ENCODE measurements at places on chromosomes 7 and 10. TPM values are rescaled to one million over a fixed set of nuclear protein-coding genes. Genes with fewer than 3 reads are reported as not detected.

DNA sequence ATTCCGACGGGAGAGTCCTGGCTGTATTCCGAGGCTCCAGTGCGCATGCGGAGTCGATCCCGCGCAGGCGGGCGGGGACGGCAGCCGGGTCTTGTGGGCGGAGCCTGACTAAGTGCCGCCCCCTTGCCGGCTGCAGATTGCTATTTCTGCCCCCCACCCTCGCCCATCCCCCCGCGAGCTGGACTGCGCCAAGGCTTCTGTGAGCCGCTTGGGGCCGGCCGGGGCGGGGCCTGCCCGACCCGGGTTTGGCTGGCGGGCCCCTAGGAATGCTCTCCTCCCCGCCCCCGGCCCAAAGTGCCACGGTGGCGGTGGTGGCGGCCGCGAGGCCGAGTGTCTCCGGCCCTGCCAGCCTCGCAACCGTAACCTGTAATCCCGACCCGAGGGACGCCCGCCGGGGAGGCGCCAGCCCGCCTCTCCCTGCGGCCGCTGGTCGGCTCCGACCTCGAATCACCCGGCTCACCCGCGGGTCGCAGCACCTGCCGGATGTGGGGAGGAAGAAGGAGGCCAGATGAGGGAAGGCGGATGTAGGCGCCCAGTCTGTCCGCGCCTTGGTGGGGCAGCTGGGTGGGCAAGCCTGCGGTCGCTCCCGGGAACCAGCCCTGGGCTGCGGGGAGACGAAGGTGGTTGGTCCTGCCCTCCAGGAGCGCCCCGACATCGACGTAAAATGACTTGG lies 702 bp upstream of the KAZALD1 start:
- peak; percentile 97 for DNase-seq

GRCh38 chr10:113003052-113003451 lies 53.0 kb downstream of the TCF7L2 start:
- DNase-seq, result no peak

GRCh38 chr10:15353471-15354017 lies 17.5 kb downstream of the FAM171A1 start:
- no peak for DNase-seq

Gene CACNB2
- total RNA-seq, result 45.7 TPM

GRCh38 chr7:37198041-37198905 lies 250.4 kb downstream of the ELMO1 start:
- DNase-seq, result no peak

DNA sequence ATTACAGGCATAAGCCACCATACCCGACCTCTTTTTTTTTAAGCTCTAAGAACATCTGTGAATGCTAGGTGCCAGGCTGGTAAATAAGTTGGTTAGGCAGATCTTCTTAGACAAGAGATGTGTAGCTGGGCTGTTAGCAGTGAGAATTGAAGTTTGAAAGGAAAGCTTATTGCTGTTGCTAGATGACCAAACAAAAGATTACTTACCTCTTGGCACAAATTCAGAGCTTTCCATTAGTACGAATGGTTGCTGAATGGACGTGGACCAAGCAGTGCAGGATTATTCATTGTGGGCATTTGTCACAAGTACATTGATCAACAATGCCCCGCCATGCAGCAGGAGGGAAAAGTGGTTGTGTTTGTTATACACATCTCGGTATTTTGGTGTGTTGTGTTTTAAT lies 131.2 kb downstream of the GFRA1 start:
- DNase-seq, result no peak

GRCh38 chr7:2805213-2805944 lies 38.7 kb downstream of the GNA12 start:
- peak; percentile 64 for DNase-seq

DNA sequence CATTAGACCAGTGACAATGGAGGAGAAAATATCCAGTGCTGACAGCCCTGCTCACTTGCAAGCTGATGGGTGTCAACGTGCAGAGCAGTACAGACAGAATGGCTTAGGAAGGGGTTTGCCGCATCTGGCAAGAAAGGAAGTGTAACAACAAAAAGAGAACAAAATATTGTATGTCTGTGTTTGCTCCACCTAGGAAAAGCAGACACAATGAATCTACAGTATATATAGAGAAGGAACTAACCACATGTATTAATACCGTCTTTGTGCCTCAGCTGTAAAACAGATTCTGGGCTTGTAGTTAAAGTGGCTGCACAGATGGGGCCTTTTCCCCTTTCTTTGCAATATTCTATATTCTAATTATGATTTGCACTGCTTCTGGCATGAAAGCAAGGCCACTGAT lies 281.1 kb upstream of the MEOX2 start:
- DNase-seq, result no peak

DNA sequence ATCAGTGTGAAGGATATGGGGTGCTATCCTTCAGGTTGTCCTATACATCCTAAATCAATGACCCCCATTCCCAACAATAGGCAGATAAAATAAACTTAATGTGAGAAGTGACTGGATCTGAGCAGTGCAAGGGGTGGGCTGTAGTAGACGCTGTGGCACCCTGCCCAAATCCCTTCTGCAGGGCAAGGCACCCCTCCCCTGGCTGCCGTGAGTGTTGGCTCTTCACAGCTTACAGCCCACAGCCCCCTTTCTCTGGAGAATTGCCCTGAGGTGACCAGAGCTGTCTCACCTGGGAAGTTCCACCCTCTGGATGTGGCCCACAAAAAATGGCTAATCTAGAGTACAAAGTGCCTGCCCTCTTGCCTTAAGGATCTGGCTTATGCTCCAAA lies 25.8 kb upstream of the PPIF start:
- peak; percentile 16 for DNase-seq

DNA sequence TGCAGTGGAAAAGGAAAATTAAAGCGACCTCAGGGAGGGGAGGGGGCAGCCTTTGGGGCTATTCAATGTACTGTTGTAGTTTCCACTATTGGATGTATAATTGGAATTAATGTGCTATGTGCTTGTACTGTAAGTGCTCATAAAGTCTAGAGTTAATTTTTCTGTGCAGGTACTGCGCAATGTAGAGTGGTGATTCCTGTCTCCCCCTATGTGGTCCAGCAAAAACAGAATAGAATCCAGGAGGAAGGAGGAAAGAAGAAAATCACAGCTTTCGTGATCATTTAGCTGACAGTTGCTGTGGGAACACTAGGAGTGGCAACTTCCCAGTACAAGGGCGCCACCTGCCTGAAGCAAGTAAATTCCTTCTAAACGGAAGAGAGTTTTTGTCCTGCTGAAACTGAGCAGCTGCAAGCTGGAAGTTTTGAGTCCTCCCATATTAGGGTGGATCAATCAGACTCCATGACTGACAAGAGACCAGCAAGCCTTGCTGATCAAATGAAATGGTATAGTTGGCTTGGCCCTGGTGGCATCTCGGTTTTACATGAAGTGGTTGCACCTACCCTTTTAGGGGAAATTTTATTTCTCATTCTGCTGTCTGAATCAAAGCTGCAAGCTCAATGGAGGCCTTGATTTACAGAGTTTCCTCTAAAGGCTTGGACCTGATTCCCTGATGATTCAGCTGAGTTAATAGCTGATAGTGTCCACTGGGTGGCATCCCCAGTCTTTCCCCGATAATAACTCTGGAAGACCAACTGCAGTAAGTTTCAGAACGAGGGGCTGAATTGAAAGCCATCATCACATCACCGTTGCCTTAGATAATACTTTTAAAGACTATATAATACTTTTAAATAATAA lies 299.8 kb downstream of the HGF start:
- DNase-seq, result peak; percentile 49

Gene HOXA11
- total RNA-seq, result not detected

Gene PTPN20
- total RNA-seq, result 19.3 TPM

GRCh38 chr10:69051710-69052487 lies 36.0 kb upstream of the SRGN start:
- DNase-seq, result no peak

GRCh38 chr7:949021-949934 lies 5.2 kb downstream of the ADAP1 start:
- DNase-seq, result peak; percentile 37

Gene DMBT1
- total RNA-seq, result not detected

Gene CALCR
- 0.05 TPM for total RNA-seq

- DNase-seq, result peak; percentile 40
Observed at GRCh38 chr7:82049442-82049841, 279.6 kb upstream of the HGF start.

- DNase-seq, result no peak
Observed at GRCh38 chr7:138125598-138126111, 49.4 kb downstream of the AKR1D1 start.

DNA sequence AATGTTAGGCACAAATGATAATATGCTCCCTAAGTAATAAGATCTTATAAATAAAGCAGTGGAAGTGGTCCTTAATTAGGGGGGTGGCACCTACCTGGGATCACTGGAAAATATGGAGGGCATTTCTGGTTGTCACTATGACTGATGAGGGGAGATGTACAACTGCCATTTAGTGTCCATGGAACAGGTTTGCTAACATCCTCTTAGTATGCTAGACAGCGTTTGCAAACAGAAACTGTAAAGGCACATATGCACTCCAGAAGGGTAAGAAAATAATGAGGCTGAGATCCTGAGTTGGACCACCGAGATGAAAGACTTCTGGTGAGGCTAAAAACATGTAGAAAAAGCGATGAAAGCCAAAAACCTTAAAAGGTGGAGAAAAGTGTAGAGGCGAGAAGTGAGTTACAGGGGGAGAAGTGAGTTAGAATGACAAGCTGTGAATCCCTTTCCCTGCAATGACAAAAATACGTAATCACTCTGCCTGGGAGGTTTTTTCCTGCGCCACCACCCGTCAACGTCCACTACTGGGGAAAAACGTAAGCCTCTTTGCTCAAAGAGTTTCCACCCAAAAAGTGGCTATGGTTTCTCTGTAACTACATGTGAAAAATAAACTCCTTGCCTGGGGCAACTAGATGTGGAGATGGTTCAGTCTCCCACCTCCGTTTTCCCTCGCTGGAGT lies 767 bp downstream of the KRIT1 start:
- no peak for DNase-seq

GRCh38 chr10:60041489-60042133 lies 135.3 kb upstream of the CCDC6 start:
- no peak for DNase-seq

DNA sequence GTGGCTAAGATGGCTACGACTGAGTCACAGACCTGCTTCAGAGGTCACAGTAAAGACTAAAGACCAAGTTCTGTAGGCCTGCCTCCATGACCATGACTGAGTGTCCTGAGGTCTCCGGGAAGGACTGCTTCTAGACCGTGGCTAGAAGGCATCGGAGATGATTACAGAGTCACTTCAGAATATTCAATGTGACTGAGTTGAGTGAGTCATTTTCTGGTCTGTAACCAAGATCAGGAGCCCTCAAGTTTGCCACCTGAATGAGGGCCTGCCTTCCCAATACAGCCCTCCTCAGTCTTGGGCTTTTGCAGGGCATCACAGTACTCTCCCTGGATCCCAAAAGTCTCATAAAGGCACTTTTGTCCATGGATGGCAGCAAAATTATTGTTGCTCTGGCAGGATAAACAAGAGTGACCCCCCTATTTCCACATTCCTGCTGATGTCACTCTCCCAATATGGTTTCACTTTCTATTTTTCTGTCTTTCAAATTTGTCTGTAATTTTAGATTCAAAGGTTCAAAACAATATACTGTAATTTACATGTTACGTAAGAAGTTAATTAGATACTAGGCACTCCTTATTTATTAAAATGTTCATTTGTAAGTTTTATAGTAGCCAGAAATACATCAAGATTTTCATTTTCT lies 47.7 kb upstream of the ZNF92 start:
- no peak for DNase-seq

Gene PTPRZ1
- 0.65 TPM for total RNA-seq

- no peak for DNase-seq
Observed at GRCh38 chr7:90180011-90180585, 25.8 kb downstream of the STEAP1 start.

Gene CCL24
- not detected for total RNA-seq

DNA sequence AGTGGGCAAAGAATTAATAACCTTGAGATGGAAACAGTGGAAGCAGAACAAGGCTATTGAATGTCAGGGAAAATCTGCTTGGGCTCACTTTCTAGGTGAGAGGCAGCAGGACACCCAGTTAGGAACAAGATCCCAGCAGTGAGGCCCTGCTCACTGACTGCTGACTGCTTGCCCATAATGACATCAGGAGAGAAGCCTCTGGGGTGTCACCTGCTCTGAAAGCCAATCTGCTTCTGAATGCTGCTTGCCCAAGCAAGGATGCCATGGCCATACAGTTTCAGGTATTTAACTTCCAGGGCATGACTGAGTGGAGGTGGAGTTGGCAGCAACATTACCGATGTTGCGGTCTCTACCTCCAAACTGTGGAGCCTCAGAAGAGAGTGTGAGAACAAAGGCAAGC lies 11.7 kb upstream of the WAPL start:
- DNase-seq, result no peak

Gene KAZALD1
- total RNA-seq, result 5.0 TPM

Gene NPY
- total RNA-seq, result not detected

Gene PTN
- total RNA-seq, result 18.8 TPM

Gene KCP
- total RNA-seq, result 0.11 TPM

Gene ATOH7
- total RNA-seq, result not detected

Gene BMI1
- 36.5 TPM for total RNA-seq

GRCh38 chr7:71491336-71491735 lies 359.4 kb downstream of the GALNT17 start:
- no peak for DNase-seq

GRCh38 chr10:63788152-63788821 lies 267.1 kb downstream of the REEP3 start:
- no peak for DNase-seq

DNA sequence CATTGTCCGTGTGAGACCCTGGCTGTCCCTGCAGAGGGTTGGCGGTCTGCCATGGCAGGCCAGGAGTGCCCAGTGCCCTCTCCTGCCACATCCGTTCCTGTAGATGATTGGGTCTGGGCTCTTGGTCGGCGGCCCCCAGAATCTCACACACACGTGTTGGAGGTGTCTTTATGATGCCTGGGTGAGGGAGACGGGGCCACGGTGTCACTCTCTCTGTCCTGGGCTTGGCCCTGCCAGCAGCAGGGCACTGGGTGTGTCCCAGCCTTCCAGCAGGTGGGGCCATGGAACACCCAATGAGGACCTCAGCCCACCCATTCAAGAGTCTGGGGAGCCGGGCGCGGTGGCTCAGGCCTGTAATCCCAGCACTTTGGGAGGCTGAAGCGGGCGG lies 30.2 kb downstream of the UNC5B start:
- DNase-seq, result peak; percentile 58

Gene TDRD1
- 5.8 TPM for total RNA-seq

GRCh38 chr10:84375881-84376280 lies 47.5 kb downstream of the CCSER2 start:
- DNase-seq, result no peak

GRCh38 chr10:113385021-113385999 lies 167.5 kb upstream of the HABP2 start:
- peak; percentile 90 for DNase-seq

DNA sequence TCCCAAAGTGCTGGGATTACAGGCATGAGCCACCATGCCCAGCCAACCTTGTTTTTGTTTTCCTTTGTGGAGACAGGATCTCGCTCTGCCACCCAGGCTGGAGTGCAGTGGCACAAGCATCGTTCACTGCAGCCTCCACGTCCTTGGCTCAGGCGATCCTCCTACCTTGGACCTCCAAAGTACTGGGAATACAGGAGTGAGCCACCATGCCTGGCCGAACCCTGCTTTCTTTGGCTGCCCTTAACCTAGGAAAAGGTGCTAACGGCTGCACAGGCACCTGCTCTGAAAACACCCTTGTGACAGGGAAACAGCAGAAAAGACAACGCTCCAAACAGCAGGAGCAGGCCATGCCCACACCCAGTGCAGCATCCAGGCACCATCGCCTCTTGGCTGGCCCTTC lies 71.9 kb downstream of the OAT start:
- no peak for DNase-seq

Gene MRPL43
- 55.4 TPM for total RNA-seq
